CD4-positive, alpha-beta memory T cell (primary cell): ENCODE measurements at places on chromosomes 7 and 10. TPM values are rescaled to one million over a fixed set of nuclear protein-coding genes. Genes with fewer than 3 reads are reported as not detected.

The SFRP5 gene
- polyA plus RNA-seq = not detected

DNA sequence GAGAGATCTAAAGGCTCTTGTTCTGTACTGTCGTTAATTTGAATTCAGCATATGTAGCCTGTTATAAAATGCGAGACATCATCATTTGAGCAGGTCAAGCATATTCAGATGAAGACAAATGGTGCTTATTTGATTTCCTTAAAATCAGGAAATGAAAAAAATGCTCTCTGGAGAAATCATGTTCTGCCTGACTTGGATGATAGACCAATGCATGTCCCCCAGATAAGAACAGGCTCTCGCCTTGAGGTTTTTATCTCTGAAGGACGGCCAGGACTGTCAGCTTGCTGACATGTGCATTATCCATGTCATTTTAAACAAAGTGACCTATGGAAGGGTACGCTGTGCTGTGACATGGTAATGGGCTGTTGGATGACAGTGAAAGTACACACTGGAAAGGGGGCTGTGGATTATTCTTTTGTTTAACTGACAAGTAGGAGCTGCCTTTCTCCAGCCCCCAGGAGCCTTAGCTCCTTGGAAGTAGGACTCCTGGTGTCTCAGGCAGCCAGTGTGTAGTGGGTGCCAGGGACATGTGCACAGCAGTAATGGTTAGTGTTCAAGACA is 695.1 kb upstream of the GALNT17 start:
- H3K4me3 ChIP-seq = no peak overlapping the region
- no peaks in the 10 kb centered on the region for H3K4me1 ChIP-seq
- H3K27me3 ChIP-seq = no peaks in the 10 kb centered on the region

- H3K36me3 ChIP-seq = no peaks in the 10 kb centered on the region
- H3K27ac ChIP-seq = no peak overlapping the region
- DNase-seq = no peak
- no peak overlapping the region for H3K4me3 ChIP-seq
- no peaks in the 10 kb centered on the region for H3K27me3 ChIP-seq
Observed at GRCh38 chr10:130458509-130458908, 322.3 kb downstream of the GLRX3 start.

DNA sequence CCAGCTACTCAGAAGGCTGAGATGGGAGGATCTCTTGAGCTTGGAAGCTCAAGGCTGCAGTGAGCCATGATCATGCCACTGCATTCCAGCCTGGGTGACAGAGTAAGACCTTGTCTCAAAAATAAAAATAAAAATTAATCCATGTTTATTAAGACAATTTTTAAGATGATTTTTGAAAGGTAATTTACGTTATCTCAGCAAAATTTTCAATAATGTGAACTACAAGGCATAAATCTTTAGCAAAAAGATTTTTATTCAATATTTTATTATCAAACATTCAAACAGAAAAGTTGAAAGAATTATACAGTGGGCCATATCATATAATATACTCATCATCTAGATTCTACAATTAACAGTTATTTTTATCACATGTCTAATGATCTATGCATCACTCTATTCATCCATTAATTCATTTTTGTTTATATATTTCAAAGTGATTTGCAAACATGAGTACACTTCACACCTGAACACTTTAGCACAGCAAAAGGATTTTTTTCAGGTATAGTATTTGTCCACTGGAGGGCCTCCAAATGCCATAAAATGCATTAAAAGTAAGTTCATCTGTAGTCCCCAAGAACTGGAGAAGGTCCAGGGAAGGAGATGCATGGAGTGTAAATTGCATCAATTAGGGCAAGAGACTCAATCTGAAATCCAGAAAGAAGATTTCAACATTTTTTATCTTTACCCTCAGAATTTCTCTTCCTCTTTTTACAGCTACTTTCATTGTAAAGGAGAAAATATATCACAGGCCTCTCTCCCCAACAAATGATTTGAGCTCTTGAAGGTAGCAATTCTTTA is 38.6 kb upstream of the RSBN1L start:
- H3K27ac ChIP-seq = no peak overlapping the region
- no peaks in the 10 kb centered on the region for H3K36me3 ChIP-seq
- no peak overlapping the region for H3K4me3 ChIP-seq
- no peaks in the 10 kb centered on the region for H3K4me1 ChIP-seq

The SPDYE9 gene
- polyA plus RNA-seq = not detected

- H3K4me3 ChIP-seq = no peak overlapping the region
- no peak for DNase-seq
Observed at GRCh38 chr7:29937132-29937531, 52.5 kb downstream of the SCRN1 start.

The LSM8 gene
- 34.6 TPM for polyA plus RNA-seq

DNA sequence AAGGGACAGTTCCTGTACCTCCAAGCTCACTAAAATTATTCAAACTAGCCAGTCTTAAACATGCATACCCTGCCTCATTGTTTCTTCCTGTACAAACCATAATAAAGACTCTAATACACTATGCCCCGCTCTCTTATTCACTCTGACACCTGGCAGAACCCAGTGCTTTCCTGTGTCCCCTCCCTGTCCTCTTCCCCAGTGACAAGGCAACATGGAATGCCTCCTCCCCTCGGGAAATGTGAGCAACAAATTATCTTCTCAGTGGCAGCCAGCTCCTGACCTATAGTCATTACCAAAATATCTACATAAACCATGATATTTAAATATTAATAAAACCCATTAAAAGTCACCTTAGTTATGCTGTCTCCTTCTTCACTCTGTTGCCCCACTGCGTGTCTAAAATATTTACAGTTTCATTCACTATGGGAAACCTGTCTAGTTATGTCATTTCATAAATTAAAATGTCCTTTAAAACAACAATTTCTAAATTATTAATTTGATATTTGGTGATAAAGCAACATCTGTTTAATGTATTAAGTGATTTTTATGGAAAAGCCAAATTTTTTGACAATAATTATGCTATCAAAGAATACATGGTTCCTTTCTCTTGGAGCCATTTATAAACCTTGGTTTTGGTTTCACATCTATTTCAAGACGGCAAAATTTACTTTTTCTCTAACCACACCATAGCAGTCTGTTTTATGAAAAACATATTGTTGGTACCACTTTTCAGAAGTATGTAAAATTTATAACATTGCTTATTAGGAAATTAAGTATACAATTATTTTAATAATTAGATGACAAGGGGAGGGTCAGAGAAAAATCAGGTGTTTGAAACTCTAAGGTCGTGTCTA is 1355.2 kb downstream of the XPNPEP1 start:
- H3K27me3 ChIP-seq = no peaks in the 10 kb centered on the region
- H3K4me3 ChIP-seq = no peak overlapping the region
- H3K36me3 ChIP-seq = no peaks in the 10 kb centered on the region
- DNase-seq = no peak
- no peak overlapping the region for H3K27ac ChIP-seq

DNA sequence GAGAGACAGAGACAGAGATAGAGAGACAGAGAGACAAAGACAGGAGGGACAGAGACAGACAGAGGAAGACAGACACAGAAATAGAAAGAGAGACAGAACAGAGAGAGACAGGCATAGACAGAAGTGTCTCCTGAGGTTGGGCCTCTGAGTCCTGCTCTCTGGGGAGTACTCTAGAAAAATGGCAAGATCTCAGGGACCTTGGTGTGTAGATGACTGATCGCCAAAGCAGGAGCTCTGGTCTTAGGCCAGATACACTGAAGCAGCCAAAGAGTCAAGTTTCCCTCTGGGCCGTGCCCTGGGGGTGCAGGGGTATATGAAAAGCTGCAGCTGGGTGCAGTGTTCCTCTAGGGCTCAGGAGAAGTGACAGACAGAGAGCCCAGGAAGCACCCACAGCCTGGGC is 176.6 kb upstream of the TNS3 start:
- no peaks in the 10 kb centered on the region for H3K4me1 ChIP-seq
- H3K36me3 ChIP-seq = no peaks in the 10 kb centered on the region
- no peak overlapping the region for H3K27ac ChIP-seq
- no peak for DNase-seq
- no peak overlapping the region for H3K4me3 ChIP-seq
- no peaks in the 10 kb centered on the region for H3K27me3 ChIP-seq

- no peaks in the 10 kb centered on the region for H3K36me3 ChIP-seq
- H3K27me3 ChIP-seq = no peaks in the 10 kb centered on the region
- H3K4me1 ChIP-seq = no peaks in the 10 kb centered on the region
- no peak overlapping the region for H3K4me3 ChIP-seq
- DNase-seq = no peak
- H3K27ac ChIP-seq = no peak overlapping the region
Observed at GRCh38 chr10:59289853-59290252, 72.5 kb downstream of the FAM13C start.

- no peak overlapping the region for H3K27ac ChIP-seq
- no peaks in the 10 kb centered on the region for H3K27me3 ChIP-seq
- H3K4me3 ChIP-seq = no peak overlapping the region
- no peaks in the 10 kb centered on the region for H3K36me3 ChIP-seq
- no peak for DNase-seq
Observed at GRCh38 chr10:74937266-74937856, 111.0 kb downstream of the KAT6B start.

DNA sequence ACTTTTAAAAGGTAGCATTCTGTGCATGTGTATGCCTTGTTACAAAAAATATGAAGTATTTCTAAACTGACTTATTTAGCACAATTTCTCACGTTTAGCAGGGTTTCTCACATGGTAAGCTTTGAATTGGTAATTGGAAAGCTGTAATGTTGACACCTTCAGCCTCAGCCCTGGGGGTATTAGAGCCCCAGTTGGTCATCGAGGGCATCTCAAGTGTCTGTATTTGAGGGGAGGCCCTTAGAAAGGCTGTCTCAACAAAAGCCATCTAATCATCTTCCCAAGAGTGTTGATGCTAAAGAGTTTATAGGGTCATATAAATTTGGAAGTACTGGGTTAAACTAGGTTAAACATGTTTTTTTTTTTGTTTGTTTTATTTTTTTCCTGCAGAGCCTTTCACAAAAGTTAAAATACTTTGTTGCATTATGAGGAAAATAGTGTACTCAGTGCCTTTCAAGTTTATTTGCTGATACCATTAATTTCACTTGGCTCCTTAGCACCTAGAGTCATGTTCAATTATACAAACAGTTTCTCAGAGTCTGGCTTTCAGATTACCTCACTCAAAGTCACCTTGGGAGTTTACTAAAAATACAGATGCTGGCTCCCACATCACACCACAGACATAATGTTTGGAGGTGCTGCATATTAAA is 134.0 kb downstream of the CD36 start:
- H3K4me3 ChIP-seq = no peak overlapping the region
- H3K36me3 ChIP-seq = no peaks in the 10 kb centered on the region
- no peak for DNase-seq
- H3K27ac ChIP-seq = no peak overlapping the region
- no peaks in the 10 kb centered on the region for H3K27me3 ChIP-seq

The CNPY4 gene
- polyA plus RNA-seq = 24.8 TPM

DNA sequence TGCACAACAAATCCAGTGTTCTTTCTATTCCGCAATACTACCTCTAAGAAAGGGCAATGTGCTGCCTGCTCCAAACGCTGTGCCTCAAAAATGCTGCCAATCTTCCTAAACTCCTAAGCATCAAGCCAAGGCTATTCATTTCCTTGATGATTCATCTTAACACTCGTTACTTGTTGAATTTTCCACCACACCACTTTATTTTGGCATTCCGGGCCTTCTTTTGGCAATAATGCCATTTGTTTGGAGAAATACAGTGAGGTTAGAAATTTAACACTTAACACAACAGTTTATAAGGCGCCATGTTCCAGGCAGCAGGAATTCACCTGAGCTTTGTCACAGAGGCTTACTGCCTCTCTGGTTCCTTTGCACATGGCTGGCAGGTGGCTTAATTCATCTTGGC is 82.6 kb upstream of the ABCB5 start:
- no peaks in the 10 kb centered on the region for H3K4me1 ChIP-seq
- no peak overlapping the region for H3K4me3 ChIP-seq

GRCh38 chr10:10605551-10606081 is 412.1 kb upstream of the CELF2 start:
- no peak overlapping the region for H3K4me3 ChIP-seq
- no peak for DNase-seq
- no peak overlapping the region for H3K27ac ChIP-seq
- H3K36me3 ChIP-seq = no peaks in the 10 kb centered on the region

DNA sequence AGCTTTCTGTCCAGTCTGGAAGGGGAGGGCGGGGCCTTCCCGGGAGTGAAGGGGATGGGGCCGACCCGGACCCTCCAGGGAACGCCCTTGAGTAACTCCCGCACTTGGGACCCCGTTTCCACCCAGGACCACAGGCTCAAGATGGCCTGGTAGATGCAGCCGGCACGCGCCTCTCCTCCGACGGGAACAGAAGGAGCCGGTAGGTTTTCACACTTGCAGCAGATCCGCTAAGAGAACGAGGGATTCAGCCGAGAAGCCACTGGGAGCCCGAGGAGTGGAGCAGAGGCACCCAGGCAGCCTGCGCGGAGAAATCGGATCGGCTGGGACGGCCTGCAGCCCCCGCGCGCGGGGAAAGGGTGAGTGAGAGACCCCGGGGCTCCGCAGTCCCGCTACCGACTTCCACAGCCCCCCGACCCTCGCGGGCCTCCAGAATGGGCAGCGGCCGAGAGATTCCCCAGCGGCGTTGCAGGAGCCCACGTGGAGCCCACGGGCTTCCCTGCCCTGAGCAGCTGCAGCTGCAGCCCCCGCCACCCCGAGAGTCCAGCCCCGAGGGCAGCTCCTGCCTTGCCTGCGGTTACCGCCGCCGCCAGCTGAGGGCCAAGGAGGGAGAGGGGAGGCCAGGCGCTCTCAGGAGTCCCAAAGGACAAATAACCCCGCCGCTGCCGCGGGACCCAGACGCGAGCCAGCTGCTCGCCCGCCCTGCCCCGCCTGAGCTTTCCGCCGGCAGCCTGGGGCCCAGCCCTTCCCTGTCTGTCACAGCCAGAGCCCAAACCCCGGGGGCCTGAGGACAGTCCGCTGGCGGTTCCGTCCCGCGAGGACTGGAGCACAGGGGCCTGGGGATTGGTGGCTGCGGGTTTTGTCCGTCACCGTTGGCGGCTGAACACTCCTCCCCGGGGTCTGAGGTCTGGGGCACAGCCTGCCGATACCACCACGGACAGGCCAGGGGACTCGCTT is 21.8 kb downstream of the IFT22 start:
- H3K4me3 ChIP-seq = no peak overlapping the region
- H3K36me3 ChIP-seq = no peaks in the 10 kb centered on the region
- no peak overlapping the region for H3K27ac ChIP-seq
- no peak for DNase-seq
- H3K4me1 ChIP-seq = peaks cover 3% of the 10 kb centered on the region

GRCh38 chr7:46811529-46811928 is 770.4 kb downstream of the TNS3 start:
- DNase-seq = no peak
- no peak overlapping the region for H3K27ac ChIP-seq
- H3K27me3 ChIP-seq = no peaks in the 10 kb centered on the region
- no peak overlapping the region for H3K4me3 ChIP-seq
- no peaks in the 10 kb centered on the region for H3K36me3 ChIP-seq
- no peaks in the 10 kb centered on the region for H3K4me1 ChIP-seq

- DNase-seq = no peak
- no peak overlapping the region for H3K4me3 ChIP-seq
- H3K27me3 ChIP-seq = no peaks in the 10 kb centered on the region
- no peaks in the 10 kb centered on the region for H3K4me1 ChIP-seq
Observed at GRCh38 chr7:117672453-117672852, 192.6 kb downstream of the CFTR start.

GRCh38 chr7:3034591-3035150 is 9.0 kb downstream of the CARD11 start:
- H3K36me3 ChIP-seq = peaks cover 13% of the 10 kb centered on the region
- no peak overlapping the region for H3K4me3 ChIP-seq
- H3K27ac ChIP-seq = no peak overlapping the region

The RASSF4 gene
- 0.21 TPM for polyA plus RNA-seq

GRCh38 chr10:63699785-63700613 is 178.8 kb downstream of the REEP3 start:
- H3K27ac ChIP-seq = no peak overlapping the region
- H3K36me3 ChIP-seq = no peaks in the 10 kb centered on the region
- H3K4me1 ChIP-seq = no peaks in the 10 kb centered on the region
- no peaks in the 10 kb centered on the region for H3K27me3 ChIP-seq
- DNase-seq = no peak
- H3K4me3 ChIP-seq = no peak overlapping the region

The ANKRD61 gene
- polyA plus RNA-seq = not detected
